Hindlimb muscle (tissue), 1 donor: ENCODE measurements at places on chromosomes 3 and 15. TPM values are rescaled to one million over a fixed set of nuclear protein-coding genes. Genes with fewer than 3 reads are reported as not detected.

The SACM1L gene
- 28.0 TPM for polyA plus RNA-seq

The PRR20G gene
- not detected for polyA plus RNA-seq

The GOLGA8N gene
- 20.9 TPM for polyA plus RNA-seq

The C2CD4B gene
- polyA plus RNA-seq: 3.4 TPM

The ALPK3 gene
- 106 TPM for polyA plus RNA-seq

The SLC28A2 gene
- polyA plus RNA-seq: 0.37 TPM

The ESYT3 gene
- polyA plus RNA-seq: 15.9 TPM

DNA sequence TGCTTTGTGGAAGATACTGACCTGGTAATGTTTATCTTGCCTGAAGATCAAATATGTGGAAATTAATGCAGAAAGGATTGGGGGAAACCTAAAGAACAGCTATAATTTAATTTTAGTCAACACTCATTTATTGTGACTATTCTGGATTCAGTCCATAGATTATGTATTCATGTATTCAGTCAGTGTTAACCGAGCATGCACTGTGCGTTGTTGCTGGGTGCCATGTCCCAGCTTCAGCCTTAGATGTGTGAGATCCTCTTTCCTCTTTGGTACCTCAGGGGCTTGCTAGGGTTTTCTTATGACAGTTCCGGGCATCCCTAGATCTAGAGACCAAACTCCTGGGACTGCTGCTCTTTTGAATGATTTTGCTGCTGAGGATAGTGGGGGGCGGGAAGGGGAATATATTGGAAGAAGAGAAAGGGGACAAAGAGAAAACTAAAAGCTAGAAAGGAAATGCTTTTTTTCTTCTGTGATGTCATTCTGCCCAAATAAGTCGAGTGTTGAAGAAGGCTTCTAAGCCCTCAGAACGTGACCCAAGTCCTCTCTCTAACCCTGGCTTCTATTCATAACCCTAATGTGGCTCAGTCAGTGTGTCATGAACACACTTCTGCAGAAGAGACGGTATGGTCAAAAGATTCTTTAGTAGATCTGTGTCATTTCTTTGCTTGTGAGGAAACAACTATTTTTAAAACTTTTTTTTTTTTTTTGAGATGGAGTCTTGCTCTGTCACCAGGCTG is 33.5 kb downstream of the STARD9 start:
- DNase-seq: no peak

GRCh38 chr3:155641956-155642355 is 102.9 kb downstream of the PLCH1 start:
- DNase-seq: no peak

DNA sequence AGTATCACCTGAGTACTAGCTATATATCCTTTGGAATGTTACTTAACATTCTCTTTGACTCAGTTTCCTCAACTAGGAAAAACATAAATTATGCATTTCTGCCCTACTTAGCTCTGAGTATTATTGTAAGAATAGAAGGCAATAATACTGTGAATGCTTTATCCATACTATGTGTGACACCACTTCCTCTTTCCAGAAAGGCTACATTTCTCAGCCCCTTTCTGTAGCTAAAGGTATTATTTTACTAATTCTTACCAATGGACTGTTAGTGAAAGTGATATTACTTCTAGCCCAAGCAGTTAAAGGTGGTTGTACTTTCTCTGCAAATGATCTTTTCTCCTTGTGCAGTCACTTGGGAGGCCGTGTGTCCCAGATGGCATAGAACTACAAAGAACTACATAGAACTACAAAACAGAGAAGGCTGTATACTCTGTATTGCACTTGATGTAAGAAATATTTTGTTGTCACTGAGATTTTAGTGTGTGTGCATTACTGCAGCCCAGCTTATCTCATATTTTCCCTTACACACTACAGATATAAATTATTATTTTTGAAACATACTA is 35.1 kb downstream of the MYH15 start:
- no peak for DNase-seq

GRCh38 chr3:196472286-196472685 is 31.3 kb downstream of the RNF168 start:
- DNase-seq: no peak

DNA sequence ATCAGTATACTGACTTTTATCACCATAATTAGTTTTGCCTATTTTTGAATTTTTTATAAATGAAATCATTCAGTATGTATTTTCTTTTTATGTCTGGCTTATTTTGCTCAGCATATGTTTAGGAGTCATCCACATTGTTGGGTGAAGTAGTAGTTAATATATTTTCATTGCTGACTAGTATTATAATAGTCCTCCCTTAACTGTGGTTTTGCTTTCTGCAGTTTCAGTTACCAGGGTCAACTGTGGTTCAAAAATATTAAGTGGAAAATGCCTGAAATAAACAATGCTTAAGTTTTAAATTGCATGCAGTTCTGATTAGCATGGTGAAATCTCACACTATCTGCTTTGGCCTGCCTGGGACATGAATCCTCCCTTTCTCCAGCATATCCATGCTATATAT is 39.5 kb upstream of the PRR23C start:
- no peak for DNase-seq

DNA sequence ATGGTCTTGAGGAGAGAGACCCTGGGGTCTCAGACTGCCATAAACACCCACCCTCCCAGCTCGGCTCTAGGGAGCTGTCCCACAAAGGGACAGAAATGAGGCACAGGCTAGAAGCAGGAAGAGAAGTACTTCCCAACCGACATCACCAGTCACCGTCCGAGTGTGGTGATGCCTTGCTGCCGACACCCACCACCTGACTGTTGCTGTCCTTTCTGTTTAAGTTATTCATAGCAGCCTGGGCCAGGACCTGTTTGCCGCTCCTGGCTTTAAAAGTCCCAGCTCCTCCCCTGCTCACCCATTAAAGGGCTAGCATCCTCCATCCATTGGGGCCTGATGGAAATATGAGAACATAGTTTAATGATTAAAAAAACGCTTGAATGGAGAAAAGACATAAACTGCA is 13.2 kb upstream of the SPG11 start:
- no peak for DNase-seq

GRCh38 chr15:80480909-80481308 is 76.7 kb downstream of the ARNT2 start:
- peak; percentile 38 for DNase-seq

DNA sequence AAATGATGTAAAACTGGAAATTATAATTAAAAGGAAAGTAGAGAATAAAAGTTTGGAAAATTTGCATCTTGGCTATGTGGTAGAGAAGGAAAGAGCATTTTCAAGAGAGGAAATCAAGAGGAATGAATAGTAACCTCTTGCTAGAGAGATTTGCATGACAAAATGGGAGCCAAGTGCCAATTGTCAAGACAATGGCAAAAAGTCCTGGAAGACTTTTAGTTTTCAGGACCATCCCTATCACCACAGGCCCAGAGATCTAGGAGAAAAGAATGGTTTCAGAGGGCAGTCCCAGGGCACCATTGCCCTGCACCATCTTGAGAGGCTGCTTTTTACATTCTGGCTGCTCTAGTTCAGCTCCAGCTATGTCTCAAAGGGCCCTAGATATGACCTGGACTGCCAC is 1427.6 kb downstream of the ZPLD1 start:
- DNase-seq: no peak

- no peak for DNase-seq
Observed at GRCh38 chr15:97955529-97955928, 5.0 kb upstream of the ARRDC4 start.

DNA sequence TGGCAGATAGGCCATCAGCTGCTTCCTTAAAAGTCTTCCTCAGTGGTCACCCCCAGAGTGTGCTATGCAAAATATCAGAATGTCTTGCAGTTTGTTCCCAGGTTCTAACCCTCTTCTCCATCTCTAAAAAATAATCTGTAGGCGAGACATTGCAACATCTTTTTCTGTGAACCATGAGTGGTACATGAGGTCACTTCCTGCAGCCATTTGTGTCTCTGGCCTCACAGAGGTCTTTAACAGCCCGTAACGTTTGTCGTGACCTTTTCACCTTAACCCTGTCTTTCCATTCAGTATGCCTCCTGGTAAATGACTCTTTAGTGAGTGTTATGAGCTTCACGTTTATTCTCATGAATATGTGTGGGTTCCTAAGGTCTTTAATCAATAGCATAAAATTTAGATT is 145.4 kb downstream of the KLHL25 start:
- no peak for DNase-seq
